ENCODE measurements at places on chromosomes 12 and 14.
A peak's percentile ranks its signal among the peaks of the same experiment; 100 is the strongest.

DNA sequence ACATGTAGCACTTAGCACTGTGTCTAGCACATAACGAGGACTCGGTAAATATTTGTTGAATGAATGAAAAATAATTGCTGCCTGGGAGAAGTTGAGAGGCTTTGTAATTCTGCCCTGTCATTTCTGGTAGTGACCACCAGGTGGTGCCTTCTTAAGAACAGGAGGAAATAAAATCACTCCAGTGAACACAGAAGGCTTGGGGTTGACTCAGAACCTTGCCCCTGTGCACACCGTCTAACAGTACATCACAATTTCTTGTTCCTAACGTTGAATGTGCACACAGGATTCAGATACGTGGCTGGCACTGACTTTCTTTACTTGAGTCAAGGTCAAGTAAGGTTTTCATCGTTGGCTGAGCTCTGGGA, 91.8 kb downstream of the RGS6 start:
- DNase-seq, result peak; percentile 7

DNA sequence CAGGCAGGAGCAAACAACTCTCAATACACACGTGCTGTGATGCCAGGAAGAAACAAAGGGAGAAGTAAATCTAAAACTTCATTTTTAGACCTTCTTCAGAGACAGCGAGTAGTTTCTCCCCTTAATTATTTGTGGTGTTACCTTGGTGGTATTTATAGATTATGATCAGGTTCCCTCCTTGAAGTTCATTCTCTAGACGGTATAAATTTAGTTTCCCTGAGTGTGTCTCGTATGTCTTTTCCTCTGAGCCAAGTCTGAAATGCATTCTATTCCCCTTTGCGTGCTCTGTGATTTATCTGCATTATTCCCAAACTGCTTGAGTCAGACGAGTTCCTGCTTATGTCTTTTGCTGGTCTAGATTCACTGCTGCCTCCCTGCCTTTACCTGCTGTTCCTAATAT, 65.2 kb downstream of the TRHDE start:
- no peak for DNase-seq

DNA sequence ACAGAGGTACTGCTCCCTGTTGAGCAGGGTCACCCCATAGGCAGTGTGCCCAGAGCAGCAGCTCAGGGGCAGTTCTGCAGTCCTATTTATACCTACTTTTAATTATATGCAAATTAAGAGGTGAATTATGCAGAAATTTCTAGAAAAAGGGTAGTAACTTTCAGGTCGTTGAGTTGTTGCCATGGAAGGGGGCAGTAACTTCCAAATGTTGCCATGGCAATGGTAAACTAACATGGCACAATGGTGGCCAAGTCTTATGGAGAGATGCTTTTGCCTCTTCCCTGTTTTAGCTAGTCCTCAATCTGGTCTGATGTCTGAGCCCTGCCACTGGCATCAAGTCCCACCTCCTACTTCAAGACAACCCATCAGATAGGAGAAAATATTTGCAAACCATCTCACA, 30.4 kb upstream of the P2RX7 start:
- DNase-seq, result no peak

GRCh38 chr12:105476616-105477015, 146.1 kb downstream of the C12orf75 start:
- DNase-seq, result no peak

DNA sequence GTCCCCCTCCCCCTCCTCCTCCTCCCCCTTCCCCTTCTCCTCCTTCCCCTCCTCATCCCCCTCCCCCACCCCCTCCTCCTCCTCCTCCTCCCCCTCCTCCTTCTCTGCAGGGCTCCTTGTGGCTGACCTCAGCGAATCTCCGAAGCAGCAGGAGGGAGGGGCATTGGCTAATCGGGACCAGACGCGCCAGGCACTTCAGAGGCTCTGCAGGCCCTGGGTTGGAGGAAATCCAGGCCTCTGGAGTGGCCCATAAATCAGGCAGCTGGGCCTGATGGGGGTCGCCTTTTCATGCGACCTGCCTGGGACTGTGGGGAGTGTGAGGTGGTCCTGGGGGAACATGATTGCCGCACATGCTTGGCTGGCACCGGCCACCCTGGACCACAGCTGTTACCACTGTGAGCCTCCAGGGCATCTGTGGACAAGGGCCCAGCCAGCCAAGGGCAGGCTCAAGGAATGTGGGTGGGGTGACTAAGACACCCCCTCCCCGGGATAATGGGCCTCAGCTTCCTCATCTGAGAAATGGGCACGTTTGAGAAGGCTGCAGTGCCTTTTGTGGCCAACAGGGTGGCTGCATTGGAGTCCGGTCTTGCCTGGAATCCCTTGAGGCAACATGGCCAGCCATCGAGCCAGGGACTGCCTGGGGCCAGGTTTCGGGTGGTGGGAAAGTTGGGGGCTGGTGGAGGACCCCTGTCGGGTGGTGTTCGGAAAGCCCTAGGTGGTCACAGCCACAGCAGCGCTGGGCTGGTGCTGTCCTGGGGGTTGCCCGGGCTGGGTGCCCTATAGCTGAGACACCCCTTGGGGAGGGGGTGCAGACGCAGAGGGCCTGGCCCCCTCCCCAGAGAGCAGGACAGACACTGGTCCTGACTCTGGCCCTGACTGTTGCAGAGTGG, 12.0 kb downstream of the KIF26A start:
- DNase-seq, result peak; percentile 61

DNA sequence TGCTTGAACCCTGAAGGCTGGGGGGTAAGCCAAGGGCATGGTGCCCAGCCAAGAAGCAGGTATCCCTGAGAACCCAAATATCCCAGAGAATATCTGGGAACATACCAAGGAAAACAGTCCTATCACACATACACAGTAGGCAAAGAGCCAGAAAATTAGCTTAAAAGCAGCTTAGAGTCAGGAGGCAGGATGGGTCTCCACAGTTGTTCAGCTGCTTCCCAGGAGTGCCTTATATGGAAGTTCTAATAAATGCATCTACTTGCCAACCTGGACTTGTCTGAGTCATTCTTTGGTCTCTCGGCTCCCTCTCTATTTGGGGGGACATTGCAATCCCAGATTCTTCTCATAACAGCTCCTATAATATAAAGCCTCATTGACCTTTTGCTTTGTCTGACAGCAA, 9.0 kb upstream of the GPR135 start:
- DNase-seq, result no peak

- no peak for DNase-seq
Observed at GRCh38 chr14:61765225-61765943, 3.2 kb downstream of the SNAPC1 start.

GRCh38 chr12:53626702-53627169, 554 bp upstream of the ATF7 start:
- DNase-seq, result no peak

DNA sequence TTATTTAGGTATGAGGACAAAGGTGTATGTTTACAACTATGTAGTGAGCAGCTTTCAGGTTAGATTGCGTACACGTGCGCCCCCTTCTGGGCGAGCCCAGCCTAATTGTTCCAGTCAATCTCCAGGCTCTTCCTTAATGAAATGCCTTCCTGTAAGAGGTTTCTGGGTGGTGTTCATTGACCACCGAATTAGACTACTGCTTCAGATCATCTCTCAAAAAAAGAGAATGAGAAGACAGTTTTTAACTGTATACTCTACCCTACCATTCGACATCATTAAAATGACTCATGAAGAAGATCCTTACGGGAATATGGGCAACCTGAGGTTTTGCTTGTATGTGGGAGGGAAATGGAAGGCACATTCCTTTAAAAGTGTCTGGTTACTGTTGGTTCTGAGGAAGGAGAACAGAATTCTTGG, 2.1 kb downstream of the LUM start:
- DNase-seq, result peak; percentile 90

GRCh38 chr12:2408262-2408661, 355.5 kb downstream of the CACNA1C start:
- no peak for DNase-seq

GRCh38 chr12:51868821-51869495, 18.9 kb upstream of the ANKRD33 start:
- DNase-seq, result no peak

DNA sequence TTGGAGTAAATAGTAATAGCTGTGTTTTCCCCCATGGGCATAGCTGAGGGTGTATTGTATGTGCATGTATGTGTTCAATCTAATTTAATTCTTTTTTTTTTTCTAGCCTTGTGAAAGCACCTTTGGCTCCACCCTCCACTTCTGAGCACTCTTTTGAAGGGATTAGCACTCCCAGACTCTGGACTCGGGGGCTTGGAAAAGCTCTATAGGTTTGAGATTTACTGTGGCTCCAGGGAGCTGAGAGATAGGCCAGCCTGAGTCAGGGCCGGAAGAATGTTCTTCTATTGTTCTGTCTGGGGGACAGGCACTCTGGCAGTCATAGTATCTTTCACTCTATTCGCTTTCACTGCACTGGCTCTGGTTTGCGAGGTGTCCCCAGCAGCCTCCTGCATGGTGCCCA, 540.0 kb upstream of the TBX3 start:
- DNase-seq, result no peak

DNA sequence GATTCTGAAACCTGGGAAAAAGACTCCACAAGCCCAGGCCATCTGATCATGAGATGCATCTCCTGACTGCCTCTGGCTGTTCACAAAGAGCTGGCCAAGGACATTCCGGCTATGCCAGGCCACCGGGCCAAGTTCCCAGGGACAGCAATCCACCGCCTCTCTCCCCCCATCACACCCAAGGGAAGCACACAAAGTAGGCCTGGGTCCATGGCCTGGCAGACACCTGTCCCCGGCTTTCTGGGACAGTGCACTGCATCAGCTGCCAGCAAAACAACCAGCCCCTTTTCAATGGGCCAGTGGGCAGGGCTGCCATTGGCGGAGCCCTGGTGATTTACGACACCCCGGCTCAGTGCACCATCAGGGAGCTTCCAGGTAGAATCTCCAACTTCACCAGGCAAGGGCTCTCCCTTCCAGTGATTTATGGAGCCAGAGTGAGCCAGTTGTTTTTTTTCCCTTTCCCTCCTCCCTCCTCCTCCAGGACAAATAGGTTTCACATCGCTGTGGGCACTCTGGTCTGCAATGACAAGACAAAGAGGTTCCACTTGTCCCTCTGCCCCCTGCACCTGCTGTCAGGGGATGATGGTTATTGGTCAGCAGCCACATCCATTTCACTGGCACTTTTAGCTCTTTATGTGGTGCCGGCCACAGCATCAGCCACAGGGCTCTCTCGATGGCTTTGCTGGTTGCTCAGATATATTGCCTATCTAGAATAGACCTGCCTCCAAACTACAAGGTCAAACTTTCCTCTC, 149.6 kb downstream of the SLC38A6 start:
- DNase-seq, result no peak

DNA sequence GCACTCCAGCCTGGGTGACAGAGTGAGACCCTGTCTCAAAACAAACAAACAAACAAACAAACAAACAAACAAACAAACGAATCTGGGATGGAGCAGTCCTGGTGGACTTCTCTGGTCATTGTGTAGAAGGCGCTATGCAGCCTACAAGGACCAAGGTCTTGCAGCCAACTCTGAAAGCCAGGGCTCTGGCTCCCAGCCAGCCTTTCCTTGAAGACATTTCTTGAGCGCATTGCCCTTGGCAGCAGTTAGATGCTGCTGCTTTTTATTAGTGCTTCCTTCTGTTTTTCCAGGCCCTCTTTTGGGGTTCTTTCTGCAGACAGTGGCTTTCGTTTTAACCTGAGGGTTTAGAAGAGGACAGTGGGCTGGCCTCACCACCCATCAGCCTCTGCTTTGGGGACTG, 20.2 kb downstream of the CCDC177 start:
- no peak for DNase-seq

GRCh38 chr14:77641534-77642341, 25.3 kb upstream of the SPTLC2 start:
- no peak for DNase-seq
